ENCODE measurements at places on chromosomes 13 and 19.

DNA sequence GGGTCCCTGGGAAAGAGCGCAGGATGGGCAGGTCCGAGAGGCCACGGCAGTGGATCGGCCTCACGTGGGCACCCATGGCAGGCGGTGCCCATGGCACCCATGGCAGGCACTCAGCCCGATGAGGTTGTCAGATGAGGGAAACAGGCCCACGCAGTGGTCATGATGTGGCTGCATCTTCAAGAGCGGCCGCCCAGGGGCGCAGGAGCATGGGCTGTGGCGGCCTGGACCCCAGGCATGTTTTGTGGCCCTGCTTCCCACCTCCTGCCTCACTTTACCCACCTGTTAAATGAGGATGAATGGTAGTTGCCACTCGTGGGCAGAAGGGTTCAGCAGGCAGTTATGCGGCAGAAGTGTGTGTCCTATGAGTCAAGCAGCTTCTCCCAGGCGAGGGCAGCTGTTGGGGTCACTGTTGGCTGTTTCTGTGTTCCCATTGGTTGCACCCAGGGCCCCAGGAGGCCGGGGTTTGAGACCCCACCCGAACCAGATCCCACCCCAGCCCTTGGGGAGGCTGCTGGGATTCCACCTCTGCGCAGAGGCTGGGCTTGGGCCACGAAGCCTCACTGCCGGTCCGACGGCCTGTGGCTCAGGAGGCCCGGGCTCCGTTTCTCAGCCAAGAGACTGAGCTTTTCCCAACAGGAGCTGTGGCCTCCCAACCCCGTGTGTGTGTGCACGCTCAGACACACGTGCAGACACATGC is 30.0 kb downstream of the CSNK1G2 start:
- no peak for DNase-seq

GRCh38 chr13:114120591-114121011 is 11.8 kb downstream of the RASA3 start:
- DNase-seq = no peak

- DNase-seq = no peak
Measured at GRCh38 chr13:59450229-59450628, 713.5 kb downstream of the DIAPH3 start.

- no peak for DNase-seq
Measured at GRCh38 chr13:79290595-79291244, 115.3 kb downstream of the RBM26 start.

DNA sequence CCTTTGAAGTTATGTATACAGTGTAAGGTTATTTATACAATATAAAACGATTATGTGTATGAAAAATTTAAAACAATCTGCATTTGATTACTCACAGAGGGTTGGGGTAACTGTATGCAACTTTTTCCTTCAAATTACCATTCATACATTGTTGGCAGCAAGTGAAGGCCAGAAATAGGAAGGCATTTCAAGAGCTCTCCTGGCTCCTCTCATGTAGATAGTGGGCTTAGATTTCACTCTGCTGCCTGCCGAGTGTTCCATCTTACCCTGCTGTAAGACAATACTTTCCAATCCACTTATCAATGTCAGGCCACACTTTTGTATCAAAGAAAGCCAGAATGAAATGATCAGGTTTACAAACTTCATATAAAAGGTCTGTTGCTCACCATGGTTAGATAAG is 245.2 kb downstream of the DNAJC15 start:
- no peak for DNase-seq

- DNase-seq = no peak
Measured at GRCh38 chr19:12555456-12555930, 4.2 kb upstream of the ZNF564 start.

DNA sequence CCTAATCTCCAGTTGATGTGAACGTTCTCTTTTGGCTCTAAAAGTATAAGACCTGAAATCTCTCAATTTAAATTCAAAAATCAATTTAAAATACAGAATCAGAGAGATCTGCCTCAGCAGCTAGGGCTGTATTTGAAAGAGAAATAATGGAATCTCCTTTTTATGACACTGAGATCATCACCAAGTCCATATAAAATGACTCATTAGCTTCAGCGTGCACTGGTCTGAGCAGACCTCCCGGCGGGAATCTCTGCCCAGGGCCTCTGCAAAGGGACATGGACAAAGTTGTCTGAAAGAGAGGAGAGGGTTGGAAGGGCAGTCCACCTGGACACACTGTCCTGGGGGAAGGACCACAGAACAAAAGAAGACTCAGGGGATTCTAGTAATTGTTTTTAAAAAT is 855.6 kb downstream of the EFNB2 start:
- no peak for DNase-seq

DNA sequence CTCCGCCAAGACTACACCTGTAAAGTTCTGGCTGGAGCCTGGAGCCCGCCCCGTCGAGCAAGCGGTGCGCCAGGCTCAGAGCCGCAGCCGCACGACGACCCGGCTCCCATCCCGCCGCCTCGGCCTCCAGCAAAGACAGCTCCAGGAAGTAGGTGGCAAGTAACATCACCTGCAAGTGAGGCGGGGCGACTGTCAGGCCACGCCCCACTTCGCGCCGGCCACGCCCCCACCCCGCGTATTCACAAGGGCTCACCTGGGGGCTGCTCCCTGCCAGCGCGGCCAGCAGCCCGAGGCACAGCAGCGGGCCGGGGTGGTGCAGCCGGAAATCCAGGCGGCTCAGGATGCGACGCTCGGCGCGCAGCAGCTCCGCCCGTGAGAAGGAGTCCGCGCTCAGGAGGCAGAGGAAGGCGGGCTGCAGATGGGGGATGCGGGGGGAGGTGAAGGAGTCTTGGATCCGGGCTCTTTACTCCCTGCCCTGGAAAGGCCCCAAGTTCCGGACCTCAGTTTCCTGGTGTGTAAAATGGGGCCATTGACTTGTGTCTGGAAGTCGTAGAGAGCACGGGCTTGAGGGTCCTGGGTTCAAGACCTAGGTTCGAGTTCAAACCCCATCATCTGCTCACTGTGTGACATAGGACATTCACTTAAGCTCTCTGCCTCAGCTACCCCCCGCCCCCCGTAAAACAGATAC is 3.2 kb downstream of the CCNP start:
- no peak for DNase-seq

GRCh38 chr13:111239764-111240670 is 80.4 kb upstream of the TEX29 start:
- no peak for DNase-seq

DNA sequence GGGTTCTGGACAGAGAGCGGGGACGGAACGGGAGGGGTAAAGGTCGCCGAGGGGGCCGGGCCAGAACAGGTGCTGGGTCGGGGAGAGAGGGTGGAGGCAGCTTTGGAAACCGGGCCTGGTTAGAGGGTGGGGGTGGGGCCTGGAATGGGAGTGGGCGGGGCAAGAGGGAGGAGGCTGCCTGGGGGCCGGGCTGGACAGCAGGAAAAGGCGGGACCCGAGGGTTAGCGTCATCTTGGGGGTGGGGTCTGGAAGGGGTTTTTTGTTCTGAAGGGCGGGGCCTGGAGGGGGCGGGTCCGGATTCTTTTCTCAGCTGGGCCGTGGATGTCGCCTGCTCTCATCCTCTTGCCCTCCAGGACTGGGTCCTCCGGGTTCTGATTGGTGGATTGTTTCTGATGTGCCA is 4.3 kb upstream of the ZNF813 start:
- no peak for DNase-seq

DNA sequence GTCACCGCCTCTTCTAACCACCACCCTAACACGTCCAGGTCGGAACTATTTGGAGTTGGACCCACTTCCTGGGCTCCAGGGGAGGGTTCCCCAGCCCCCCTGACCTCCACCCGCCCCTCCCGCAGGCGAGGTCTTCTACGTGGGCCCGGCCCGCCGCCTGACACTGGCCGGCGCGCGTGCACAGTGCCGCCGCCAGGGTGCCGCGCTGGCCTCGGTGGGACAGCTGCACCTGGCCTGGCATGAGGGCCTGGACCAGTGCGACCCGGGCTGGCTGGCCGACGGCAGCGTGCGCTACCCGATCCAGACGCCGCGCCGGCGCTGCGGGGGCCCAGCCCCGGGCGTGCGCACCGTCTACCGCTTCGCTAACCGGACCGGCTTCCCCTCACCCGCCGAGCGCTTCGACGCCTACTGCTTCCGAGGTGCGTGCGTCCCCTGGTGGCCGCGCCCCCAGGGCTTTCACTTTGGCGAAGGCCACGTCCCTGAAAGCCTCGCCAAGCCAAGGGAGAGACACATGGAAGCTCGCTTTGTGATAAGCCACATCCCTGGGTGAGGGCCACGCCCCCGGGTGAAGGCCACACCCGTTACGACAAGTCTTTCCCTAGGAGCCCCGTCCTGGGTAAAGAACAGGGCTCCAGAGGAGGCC is 13.2 kb downstream of the NCAN start:
- no peak for DNase-seq

- no peak for DNase-seq
Measured at GRCh38 chr19:19860756-19861390, 4.8 kb upstream of the ZNF253 start.
